CD4-positive, alpha-beta memory T cell (primary cell): ENCODE measurements at places on chromosomes 13 and 19.

DNA sequence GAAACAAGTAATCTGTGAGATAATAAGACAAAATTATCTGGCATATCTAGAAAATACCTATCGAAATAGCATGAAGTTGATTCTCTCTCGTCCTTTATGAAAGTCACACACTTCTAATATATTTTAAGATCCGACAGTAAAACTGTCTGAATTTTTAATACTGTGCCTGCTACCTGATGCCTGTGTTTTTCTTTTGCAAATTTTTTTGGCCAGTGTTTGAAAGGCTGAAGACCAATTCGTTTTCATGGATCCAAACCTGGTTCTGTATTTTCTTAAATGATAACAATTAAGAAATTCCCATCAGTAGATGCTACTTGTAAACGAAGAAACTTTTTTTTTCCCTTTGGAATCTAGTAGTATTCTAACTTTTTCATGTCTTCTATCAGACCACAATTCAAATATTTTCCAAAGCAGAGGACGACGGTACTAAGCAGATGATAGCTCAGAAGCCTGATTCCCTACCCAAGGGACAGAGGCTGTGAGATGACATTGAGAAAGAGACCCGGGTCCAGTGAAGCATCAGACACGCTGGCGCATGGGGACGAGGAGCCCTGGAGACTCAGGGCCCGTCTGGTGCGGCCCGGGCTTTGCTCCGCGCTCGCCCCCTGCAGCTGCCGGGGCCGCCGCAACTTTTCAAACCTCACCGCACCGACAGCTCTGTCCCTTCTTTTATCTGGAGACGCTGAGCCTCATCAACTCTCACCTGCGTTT is 49.5 kb upstream of the PABPC3 start:
- DNase-seq = no peak

- DNase-seq = no peak
Observed at GRCh38 chr13:105904034-105904742, 631.3 kb downstream of the EFNB2 start.

DNA sequence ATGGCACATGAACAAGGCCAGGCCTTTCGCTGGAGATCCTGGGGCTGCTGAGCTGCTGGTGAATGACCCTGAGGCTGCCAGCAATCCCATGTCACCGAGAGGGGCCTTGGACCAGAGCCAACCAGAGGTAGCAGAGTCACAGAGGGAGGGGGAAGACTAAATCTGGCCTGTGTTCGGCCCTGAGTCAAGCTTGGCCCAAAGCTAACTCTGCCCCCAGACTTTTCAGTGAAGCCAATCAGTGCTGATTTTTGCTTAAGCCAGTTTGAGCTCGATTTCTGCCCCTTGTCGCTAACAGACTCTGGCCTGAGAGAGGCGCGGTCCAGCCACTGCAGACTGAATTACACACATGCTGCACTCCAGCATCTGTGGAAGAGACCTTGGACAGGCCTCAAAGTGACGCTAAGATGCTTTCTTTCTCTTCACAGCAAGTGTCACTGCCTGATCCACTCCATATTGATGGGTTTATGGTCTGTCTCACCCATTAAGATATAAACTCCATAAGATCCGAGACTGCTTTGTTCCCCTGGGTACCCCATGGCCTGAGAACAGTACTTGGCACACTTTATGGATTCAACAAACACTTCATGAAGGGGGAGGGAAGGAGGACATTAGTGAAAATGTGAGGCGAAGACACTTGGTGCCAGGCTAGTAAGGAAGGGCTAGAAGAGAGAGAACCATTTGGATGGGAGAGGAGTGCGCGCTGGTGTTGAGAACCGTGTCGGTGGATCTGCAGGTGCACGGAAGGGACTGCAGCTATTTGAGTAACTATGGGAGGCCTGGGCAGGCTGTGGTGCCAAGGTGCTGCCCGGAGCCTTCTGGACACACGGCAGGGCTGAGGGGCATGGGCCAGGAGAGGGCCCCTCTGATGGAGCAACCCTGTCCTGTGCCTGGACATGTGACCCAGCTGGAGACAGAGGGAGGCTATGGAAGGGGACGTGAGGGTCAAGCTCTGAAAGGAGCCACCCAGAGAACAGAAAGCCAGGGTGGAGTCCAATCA is 17.6 kb downstream of the RANBP3 start:
- no peak for DNase-seq

- DNase-seq = no peak
Observed at GRCh38 chr19:6204212-6204611, 68.7 kb downstream of the ACSBG2 start.

DNA sequence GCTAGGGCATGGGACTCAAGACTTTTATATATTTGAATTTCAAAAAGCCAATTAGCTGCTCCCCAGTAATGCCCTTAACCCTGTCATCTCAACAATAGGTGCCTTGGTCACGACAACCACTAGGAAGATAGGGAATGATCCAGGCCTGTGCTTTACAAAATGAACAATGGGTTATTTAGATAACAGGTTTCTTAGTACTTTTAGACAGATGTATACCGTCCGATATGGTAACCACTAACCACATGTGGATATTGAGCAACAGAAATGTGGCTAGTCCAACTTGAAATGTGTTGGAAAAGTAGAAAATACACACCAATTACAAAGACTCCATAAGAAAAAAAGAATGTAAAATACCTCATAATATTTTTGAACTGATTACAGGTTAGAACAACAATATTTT is 201.2 kb downstream of the LHFPL6 start:
- no peak for DNase-seq

GRCh38 chr19:532561-533363 is 1.2 kb downstream of the CDC34 start:
- peak; percentile 47 for DNase-seq

- DNase-seq = no peak
Observed at GRCh38 chr13:26749905-26750304, 10.7 kb downstream of the GPR12 start.

DNA sequence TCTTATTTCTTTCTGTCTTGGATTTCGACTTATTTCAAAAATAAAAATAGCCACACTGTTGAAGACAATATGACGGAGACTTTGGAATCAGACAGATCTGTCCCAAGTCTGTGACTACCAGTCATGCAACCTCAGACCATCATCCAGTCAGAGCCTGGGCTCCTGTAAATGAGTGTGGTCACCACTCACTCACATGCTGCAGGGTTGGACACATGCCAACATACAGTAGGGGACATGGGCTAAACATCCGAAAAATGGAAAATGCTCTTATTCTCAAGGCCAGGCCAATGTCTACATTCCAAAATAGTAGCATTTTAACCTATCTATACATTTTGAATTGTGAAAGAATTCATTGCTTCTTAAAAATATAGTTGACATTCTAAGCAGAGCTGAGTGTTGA is 75.5 kb upstream of the EDNRB start:
- DNase-seq = no peak

DNA sequence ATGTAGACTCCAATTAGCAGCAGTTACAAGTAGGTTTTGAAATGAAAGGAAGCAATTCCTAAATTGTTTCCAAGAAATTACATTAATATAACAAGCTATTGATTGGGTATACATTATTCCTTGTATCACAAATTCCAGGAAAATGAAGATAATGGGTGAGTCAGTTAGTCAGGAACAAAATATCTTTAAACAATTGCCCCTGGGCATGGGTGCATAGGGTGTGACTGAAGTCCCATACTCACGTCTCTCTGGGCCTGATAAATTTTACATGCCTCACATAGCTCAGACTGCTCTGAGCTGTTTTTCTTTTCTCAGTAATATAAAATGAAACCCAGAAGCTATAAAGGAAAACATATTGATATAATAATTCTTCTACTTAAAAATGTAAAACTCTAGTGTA is 87.8 kb downstream of the FNDC3A start:
- no peak for DNase-seq

DNA sequence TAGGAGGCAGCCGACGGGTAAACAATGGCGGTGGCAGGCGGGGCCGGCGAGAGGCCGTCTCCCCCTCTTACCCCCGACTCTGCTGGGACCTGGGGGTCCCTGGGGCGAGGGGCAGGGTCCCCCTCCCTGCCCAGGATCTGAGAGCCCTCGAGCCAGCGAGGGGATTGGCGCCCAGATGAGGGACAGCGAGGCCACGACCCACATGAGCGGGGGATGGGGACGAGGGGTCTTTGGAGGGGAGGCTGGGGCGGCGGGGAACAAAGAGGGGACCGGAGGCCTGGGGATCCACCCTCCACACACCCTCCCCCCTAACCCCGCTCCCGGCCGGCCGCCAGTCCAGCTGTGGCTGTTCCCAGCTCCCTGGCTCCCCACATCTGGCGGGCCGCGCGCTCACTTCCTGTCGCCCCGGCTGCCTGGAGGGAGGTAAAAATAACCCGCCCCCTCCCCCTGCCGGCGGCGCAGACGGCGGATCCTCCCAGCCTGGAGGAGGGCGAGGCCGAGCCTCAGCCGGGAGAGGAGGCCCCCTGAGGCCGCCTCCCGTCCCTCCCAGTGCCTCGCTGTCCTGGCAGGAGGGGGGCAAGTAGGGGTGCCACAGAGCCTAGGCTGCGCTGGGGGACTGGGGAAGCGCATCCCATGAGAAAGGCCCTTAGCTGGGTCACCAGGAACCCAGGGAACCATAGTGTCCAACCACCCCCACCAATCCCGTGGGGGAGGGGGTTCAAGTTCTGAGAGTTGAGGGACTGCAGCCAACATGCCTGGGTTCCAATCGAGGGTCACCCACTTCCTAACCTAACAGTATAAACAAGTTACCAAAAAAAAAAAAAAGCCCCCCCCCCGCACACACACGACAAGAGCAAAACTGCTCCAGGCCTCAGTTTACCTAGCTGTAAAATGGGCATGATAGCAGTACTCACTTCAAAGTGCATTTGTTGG is 29.3 kb upstream of the NANOS3 start:
- peak; percentile 85 for DNase-seq

GRCh38 chr13:23707674-23708073 is 137.5 kb downstream of the TNFRSF19 start:
- DNase-seq = no peak
